Heart left ventricle (tissue), 16 donors: ENCODE measurements at places on chromosomes 2 and 18.
A peak's percentile ranks its signal among the peaks of the same experiment; 100 is the strongest.

- no peak for DNase-seq
Measured at GRCh38 chr2:152782171-152782570, 63.8 kb downstream of the ARL6IP6 start.

GRCh38 chr18:58527952-58528287, 101.0 kb downstream of the ALPK2 start:
- no peak for DNase-seq

GRCh38 chr2:101985101-101985792, 6.5 kb upstream of the IL1R2 start:
- no peak for DNase-seq

GRCh38 chr2:3650140-3650920, 7.7 kb upstream of the ALLC start:
- no peak for DNase-seq

- peak; percentile 73 for DNase-seq
Measured at GRCh38 chr2:8729939-8730338, 48.1 kb downstream of the ID2 start.

- no peak for DNase-seq
Measured at GRCh38 chr18:9066358-9066757, 36.1 kb upstream of the NDUFV2 start.

- DNase-seq, result no peak
Measured at GRCh38 chr2:214019229-214019972, 391.5 kb upstream of the VWC2L start.

DNA sequence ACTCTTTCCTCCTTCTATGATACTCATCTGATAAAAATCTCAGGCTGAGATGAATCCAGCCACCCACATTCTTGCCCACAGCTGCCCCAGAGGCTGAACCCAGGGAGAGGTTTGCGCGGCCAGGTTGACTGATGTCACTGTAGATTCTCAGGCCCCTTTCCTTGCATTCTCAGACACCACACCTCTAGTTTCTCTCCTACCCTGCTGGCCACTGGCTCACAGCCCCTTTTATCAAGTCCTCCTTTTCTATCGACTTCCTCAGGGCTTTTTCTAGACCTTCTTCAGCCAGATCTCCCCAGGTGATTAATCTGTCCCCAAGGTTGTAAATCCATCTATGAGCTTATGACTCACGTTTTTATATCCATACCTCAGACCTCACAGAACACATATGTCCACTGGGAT, 99.8 kb downstream of the TACR1 start:
- DNase-seq, result no peak

DNA sequence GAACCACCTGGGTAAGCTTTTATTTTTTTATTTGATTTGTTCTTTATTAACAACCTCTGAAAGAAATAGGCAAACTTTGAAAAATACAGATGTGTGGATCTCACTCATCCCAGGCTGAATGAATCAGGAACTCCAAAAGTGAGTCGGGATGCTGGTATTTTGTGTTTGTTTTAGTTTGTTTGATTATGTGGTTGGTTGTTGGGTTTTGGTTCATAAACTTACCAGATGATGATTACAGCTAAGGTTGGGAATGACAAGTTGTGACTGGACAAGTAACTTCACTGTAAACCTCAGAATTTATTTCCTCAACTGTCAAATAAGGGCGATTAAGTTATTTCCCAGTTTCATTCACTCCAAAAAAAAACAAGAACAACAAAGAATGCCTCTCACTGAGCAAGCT, 80.5 kb upstream of the KIF5C start:
- no peak for DNase-seq

DNA sequence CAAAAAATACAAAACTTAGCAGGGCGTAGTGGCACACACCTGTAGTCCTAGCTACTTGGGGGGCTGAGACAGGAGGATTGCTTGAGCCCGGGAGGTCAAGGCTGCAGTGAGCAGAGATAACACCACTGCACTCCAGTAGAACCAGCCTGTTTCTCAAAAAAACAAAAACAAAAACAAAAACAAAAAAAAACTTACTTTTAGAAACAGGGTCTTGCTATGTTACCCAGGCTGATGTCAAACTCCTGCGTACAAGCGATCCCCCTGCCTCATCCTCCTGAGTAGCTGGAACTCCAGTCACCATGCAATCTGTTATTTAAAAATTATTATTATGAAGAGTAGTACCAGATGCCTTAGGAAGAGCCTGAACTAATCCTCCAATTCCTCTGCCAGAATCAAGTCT, 35.0 kb upstream of the GLI2 start:
- DNase-seq, result no peak

- DNase-seq, result no peak
Measured at GRCh38 chr18:12520442-12520992, 112.8 kb downstream of the PRELID3A start.

GRCh38 chr2:50284188-50284587, 747.7 kb downstream of the NRXN1 start:
- DNase-seq, result no peak

DNA sequence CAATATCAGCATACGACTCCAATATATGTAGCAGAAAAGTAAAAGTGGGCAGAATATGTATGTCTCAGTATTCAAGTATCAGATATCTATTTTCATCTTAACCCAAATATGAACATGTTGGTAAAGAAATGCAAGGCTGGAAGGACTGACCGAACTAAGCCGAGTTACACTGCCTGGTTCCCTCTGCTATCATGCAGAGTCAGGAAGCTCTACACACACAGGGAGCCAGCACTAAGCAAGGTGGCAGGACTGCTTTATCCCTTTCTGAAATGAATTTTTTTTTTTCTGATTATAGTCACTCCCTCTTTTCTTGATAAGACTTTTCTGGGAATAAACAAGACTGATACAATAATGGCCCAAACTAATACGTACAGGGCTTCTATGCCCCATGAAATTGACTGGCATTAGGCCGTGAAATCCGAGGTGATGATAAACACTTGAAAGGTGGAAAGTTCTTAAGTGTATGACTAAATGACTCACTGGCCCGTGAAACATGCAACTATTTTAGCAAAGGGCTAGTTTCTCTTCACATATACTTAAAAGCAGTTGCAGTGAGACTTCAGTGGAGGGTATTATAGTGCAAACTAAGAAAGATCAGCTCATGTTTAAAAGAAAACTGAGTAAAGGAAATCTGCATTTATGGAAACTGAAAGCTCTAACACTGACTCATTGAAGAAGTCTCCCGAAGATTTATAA, 14.9 kb downstream of the DPP4 start:
- no peak for DNase-seq

GRCh38 chr2:200795028-200795440, 16.7 kb upstream of the BZW1 start:
- DNase-seq, result no peak

DNA sequence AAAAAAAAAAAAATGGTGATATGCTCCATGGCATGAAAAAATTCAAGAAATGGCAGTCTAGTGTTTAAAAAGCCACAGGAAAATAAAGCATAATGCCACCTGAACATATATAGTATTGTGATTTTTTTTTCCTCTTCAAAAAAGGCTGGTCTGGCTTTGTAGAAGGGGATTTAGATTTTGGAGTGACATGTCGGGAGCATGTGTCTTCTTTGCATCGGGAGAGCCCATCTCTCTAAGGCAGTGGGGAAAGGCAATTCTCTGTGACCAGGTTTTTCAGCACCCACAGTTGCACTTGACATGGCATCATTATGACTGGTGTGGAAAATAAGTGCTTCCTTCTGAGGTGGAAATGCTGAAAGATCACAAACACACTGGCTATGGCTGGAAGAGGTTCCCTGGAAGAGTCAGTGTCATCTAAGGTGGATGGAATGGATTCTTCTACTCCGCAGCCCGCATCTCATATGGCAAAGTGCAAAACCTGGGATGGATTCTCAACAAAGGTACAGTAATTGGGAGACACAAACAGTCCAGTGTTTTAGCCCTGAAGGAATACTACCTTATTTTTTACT, 172.5 kb downstream of the AGAP1 start:
- DNase-seq, result no peak

- DNase-seq, result no peak
Measured at GRCh38 chr2:14231391-14231898, 401.1 kb upstream of the LRATD1 start.

GRCh38 chr2:100140582-100140981, 1.8 kb downstream of the AFF3 start:
- no peak for DNase-seq

- DNase-seq, result no peak
Measured at GRCh38 chr2:68739595-68740399, 5.2 kb downstream of the ARHGAP25 start.

- no peak for DNase-seq
Measured at GRCh38 chr2:190786404-190787166, 94.0 kb upstream of the GLS start.

GRCh38 chr18:44986933-44987332, 306.2 kb downstream of the SETBP1 start:
- DNase-seq, result no peak

DNA sequence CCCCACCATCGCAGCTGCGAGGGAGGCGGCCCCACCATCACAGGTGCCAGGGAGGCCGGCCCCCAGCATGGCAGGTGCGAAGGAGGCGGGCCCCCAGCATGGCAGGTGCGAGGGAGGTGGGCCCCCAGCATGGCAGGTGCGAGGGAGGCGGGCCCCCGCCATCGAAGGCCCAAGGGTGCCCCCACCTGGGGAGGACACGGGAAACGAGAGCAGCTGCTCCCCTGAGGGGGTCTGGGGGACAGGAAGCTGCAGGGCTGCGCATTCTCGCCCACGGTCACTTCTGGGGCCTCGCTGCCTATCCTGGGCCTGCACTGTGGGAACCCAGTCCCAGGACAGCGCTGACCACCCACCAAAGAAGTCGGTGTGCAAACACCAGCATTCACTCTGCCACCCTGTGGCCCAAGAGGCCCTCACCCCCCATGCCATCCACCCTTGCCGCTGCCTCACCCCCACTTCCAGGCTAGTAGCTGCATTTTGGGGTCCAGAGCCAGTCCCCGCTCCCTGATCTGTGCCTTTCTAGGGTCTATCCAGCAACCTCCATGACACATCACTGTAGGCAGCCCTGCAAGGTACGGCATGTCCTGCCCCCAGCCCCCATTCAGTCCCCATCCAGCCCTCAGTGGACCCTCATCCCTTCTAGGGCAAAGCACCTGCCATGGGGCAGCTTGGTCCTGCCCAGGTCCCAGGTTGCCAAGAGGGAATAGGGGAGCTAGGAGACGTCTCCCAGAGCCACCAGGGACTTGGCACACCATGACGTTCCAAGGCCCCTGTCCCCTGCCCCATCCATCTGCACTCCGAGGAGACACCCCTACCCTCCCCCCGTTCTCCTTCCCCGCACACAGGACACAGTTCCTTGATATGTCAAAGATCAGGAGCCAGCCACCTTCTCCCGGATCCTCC, 24.0 kb upstream of the GPC1 start:
- peak; percentile 14 for DNase-seq

DNA sequence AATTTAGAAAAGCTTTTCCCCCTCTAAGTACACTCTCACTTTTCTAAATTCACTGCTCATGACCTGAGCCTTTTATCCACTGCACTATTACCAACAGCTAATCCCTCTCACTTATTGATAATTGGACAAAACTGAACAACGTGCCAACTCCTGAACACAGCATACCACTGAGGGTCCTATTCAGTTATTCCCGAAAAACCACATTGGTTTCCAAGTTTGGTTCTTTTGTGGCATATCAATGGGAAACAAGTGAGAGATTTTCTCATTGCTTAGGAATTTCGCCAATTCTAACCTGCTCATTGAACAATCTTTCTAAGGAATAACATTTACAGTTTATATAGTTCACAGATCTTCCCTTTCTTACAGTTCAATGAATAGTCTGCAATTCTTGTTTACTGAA, 977.4 kb downstream of the TMEM182 start:
- no peak for DNase-seq

DNA sequence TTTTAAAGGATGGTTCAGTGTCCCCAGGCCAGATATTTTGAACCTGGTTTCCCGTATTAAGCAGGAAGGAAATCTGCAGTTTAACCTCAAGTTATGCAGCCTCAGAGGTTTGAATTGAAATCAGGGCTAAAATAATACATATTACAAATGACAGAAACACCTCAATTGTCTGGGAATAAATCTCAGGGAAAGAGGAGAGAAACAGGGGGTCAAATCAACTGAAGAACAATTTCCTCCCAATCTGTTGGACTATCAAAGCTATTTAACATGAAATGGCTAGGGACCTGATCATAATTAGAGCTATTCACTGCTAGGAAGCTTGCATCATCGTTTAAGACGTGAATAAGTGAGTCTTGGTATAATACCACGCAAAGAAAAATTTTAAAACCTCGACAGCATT, 150.0 kb upstream of the ARHGAP28 start:
- no peak for DNase-seq

- no peak for DNase-seq
Measured at GRCh38 chr18:34870555-34871310, 160.6 kb downstream of the DTNA start.

- no peak for DNase-seq
Measured at GRCh38 chr18:2961821-2962220, 51.1 kb downstream of the LPIN2 start.

DNA sequence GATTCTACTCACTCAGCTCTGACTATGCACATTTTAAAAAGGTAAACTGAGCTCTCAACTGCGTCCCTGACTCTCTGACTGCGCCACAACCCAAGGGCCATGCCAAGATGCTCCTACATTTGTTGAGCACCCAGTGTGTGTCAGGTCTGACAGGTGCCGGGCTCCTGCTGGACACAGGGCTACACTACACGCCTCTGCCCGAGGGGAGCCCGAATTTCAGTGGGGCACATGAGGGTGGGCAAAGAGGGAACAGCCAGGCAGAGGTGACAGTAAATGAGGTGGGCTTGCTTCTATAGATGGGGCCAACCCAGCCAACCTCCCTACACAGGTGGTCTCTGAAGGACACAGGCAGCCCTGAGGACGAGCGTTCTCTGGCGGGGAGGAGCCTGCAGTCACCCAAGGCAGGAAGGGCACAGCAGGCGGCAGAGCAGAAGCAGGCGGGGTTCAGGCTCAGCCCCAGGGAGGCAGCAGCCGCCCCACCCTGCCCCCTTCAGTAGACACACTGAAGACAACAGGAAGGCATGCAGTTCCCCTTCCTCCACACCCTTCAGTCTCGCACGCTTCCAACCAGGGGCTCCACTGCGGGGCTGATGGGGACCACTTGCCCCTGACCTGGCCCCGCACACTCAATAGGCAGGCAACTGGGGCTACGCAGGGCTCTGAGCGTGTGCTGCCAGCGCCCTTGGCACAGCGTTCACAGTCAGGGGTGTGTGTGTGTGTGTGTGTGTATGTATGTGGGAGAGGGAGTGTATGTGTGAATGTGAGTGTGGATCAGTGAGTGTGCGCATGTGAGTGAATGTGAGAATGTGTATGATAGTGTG, 98.4 kb downstream of the UXS1 start:
- no peak for DNase-seq

- no peak for DNase-seq
Measured at GRCh38 chr2:17517481-17518211, 594 bp downstream of the RAD51AP2 start.

GRCh38 chr2:124566518-124566970, 541.5 kb downstream of the CNTNAP5 start:
- DNase-seq, result no peak

GRCh38 chr2:202778217-202778616, 93.3 kb downstream of the ICA1L start:
- no peak for DNase-seq

DNA sequence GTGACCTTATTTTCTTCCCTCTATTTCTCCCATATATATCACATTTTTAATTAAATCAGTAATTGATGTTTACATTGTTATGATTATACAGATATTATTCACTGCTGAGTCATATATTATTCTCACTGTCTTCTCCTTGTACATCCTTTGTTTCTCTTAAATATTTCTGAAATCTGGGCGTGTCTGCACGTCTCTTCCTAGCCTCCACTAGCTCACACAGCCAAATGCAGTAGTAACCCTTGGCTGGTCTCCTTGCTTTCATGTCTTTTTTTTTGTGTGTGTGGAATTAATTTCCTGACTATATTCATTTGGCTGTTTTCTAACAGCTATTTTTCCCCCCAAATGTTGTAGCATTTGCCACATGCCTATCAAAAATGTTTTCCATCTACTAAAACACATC, 15.8 kb downstream of the CCNYL1 start:
- DNase-seq, result no peak
